ENCODE measurements at places on chromosomes 3 and 15. TPM values are rescaled to one million over a fixed set of nuclear protein-coding genes. Genes with fewer than 3 reads are reported as not detected.

DNA sequence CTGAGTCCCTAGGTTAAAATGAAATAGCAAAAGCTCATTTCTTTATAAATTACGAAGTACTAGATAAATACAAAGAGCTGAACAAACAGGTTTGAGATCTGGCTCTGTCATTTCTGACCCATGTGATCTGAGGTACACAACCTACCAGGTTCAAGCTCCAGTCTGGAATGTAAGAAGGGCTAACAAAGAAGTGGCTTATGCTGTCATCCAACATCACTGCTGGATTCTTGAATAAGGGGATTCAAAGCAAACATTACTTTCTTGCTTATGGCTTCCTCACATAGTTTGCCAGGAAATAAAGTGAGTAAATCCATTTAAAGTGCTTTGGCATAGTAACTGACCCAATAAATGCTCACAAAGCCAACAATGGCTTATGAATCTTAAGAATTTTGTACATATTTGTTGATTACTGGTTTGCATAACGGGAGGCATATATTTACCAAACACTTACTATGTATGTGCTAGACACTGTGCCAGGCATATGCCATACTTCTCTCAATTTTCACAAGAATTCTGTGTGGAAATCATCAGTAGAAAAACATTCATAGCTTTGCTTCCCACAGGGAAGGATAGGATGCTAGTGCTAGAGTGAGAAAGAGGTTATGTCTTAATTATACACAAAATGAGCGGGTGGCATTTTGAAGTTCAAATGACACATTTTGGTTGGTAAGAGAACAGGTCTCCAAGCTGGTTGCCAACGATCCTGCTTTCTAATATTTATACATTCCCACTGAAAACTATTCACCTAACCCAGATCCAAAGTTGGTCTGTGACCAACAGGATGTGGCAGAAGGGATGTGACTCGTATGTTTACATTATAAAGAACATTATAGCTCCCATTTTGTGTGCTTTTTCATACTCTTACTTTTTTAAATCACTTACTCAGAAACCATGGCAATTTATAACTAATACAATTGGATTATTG, 38.7 kb upstream of the CSPG5 start:
- DNase-seq: no peak

GRCh38 chr3:10534066-10534465, 28.7 kb upstream of the ATP2B2 start:
- DNase-seq: peak; percentile 15

- DNase-seq: no peak
Observed at GRCh38 chr15:51491941-51492340, 130.6 kb downstream of the DMXL2 start.

FGF12 gene
- 3.2 TPM for total RNA-seq

DNA sequence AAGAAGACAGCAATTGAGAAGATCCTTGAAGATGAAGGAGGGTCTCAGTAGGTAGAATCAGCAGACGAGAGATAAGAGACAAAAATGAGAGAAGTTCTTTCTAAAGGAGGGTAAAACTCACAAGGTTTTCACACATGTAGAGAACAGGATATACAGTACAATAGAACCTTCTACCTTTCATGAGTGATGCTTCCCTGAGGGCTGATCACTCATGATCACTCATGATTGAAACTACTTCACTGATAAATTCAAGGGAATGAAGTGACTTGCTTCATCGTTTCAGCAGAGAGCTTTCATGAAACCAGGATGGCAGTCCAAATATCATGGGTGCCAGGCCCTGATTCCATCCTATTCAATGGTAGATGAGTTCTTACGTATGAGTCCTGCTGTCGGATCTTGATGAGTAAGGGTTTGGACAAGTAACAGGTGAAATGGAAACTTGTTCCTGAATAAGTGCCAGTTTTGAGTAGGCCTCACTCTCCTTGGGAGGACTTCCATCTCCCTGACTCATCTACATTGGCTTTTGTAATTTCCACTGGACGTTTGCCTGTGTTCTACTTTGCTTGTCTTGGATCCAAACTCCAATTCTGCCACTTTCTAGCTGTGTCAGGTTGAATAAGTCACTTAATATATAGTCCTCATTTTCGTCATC, 9.6 kb upstream of the CLDN16 start:
- no peak for DNase-seq

GRCh38 chr15:99197856-99198255, 51.5 kb downstream of the TTC23 start:
- DNase-seq: no peak

DNA sequence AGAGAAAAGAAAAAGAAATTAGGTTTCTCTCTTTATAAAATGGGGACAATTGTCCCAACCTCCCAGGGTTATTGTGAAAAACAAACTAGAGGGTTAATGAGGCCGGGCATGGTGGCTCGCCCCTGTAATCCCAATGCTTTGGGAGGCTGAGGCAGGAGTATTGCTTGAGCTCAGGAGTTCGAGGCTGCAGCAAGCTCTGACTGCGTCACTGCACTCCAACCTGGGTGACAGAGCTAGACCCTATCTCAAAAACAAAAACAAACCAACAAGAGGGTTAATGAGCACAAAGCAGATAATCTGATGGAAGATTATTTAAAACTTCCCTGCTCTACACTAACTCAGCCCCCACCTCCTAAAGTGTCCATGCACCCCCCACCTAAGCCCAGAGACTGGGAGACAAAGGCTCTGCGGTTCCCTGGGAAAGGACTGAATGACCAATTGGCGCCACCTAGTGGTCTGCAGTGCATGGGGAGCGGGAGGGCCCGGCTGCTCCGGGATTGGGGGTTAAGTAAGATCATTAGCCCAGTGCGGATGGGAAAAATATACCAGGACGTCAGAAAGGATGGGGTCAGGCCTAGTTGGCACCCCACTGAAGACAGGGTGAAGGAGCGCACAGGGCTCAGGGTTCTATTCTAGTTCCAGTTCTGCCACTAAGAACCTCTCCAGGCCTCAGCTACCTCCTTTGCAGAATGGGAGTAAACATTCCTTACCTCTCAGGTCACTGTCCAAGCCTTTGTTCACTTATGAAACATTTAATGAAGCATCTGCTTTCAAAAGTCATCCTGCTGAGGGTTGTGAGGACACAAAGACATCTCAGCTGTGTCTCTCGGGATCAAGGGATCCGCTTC, 15.6 kb downstream of the PIF1 start:
- DNase-seq: peak; percentile 93

- DNase-seq: no peak
Observed at GRCh38 chr15:81516461-81516860, 142.4 kb upstream of the TMC3 start.

ADGRG7 gene
- total RNA-seq: not detected

- DNase-seq: no peak
Observed at GRCh38 chr15:92322566-92323355, 70.9 kb upstream of the ST8SIA2 start.

- DNase-seq: no peak
Observed at GRCh38 chr15:92914768-92915221, 14.7 kb downstream of the CHD2 start.

GRCh38 chr15:61185759-61186158, 43.3 kb downstream of the RORA start:
- DNase-seq: no peak

DNA sequence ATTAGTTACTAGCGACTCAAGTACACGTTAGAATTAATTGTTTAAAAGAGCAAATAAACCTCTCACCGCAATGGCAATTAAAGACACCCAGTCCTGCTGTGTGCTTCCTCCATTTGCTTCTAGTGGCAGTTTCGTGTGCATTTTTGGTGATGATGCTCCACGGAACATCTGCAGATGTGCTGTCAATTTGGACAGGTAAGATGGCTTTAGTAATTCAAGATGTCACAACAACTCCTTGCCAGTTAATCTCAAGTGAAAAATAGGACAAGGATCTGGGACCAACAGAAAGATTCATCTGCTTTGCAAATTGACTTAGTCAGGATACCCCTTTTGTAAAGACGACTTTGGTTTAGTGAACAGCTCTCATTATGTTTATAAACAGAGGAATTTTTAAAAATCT, 320.9 kb downstream of the GABRB3 start:
- DNase-seq: no peak

DNA sequence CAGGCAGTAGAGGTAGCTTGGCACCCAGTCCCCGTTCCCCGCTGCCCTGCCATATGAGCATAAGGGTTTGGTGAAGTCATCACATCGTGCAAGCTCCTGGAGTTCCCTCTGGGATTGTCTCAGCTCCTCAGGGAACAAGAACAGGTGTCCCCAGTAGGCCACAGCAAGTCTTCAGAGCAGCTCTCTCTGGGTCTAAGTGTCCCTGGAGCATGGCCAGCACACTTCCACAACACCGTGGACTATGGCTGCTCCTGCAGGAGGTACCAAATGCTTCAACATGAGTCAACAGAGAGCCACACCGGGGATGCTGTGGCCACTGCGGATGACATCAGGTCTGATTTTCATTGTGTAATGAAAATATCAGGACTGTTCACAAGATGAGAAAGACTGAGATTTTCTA, 23.1 kb downstream of the ABHD6 start:
- DNase-seq: no peak

DNA sequence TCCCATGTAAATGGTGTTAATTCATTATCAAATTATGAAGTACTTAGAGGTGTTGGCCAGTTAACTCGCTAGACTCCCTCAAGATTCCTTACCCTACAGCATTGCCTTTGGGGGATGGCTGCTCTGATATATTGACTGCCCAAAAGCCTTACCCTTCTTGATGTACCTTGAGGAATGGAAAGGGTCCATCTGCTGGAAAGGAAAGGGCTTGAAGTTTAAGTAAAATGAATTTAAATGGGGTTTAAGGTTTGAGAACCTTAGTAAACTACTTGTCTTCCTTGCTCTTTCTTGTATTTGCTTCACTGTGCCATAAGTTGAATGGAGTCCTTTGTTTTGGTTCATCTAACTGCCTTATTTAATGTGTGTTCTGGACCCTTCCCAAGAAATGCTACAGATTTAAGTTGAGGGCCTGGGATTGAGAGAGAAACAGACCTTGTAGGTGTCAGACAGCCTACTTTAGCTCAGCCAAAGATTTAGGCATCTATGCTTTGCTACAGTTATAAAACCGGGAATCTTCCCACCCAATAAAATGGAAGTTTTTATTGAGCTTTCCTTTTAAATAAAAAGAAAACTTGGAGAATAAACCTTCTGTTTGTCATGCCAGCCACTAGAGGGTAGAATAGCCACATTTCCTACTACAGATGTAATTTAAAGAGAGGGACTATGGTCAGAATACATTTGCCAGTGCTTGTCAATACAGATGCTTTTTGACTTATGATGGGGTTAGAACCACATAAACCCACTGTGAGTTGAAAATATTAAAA, 25.3 kb downstream of the CMSS1 start:
- no peak for DNase-seq

GRCh38 chr3:42176242-42177034, 85.3 kb downstream of the TRAK1 start:
- DNase-seq: no peak

DOCK3 gene
- total RNA-seq: 6.2 TPM

DNA sequence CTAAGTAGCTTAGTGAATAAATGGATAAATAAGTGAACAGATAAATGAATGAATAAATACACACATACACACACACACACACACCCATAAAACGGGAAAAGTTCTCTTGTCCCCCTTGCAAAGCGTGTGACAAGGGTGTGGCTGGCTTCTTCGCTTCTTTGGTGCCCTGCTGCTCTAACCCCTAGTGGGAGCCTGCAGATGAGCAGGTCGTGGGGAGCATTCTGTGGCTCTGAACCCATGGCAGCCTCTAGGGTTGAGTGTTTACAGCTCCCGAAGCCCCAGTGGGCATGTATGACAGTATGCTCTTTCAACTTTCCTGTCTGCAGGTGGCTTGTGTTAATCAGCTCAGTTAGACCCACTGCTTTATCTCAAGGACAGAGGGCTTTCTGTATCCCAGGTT, 582.3 kb downstream of the EDEM1 start:
- DNase-seq: no peak

GRCh38 chr3:136893848-136894443, 31.9 kb downstream of the NCK1 start:
- no peak for DNase-seq

GRCh38 chr15:39785841-39786240, 3.2 kb upstream of the FSIP1 start:
- no peak for DNase-seq

DNA sequence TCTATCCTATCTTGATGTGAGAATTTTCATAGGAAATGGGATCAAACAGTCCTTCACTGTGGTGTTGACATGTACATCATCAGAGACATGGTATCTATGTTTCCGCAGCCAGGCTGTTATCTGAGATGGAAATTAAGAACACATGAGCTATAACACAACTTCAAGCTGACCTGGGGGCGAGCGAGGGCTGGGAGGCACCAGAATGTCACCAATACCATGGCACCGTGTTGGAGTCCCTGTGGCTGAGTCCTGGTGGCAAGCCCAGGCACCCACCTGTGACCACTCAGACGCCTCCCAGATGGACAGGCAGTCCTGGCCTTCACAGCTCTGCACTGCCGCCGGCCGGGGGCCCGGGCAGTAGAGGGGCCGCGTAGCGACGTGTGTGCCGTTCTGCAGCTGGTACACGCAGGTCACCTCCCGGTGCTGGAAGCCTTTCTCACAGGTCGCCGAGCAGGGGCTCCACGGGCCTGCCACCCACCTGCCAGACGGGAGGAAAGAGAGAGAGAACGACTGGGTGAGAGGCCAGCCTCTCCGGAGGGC, 263.9 kb upstream of the LYSMD4 start:
- DNase-seq: peak; percentile 32

PPP4R2 gene
- total RNA-seq: 113 TPM

DNA sequence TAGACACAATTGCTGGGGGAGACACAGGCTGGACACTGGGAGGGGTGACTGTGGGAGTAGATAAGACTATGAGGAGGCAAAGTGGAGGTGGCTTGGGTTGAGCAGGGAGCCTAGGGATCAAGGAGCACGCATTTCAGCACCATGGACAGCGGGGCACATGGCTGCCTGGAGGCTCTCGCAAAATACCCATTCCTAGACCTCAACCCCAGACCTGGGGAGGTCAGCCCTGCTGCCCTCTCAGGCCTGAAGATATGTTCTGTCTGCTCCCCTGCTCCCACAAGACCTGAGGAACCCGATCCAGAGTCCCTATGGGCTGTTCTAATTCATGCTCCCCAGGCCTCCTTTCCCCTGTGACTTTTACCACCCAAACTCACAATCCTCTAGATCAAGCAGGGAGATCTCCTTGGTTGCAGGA, 16.0 kb upstream of the CPEB1 start:
- DNase-seq: peak; percentile 71

GRCh38 chr3:51706788-51707731, at the start of gene GRM2:
Gene GRM2, plus strand, starts transcription at chr3:51707068. Its CDS starts 1,916 bp downstream, at chr3:51708984.
- peak; percentile 84 for DNase-seq

GRCh38 chr3:52714335-52715302, 8.7 kb downstream of the SPCS1 start:
- DNase-seq: no peak

- DNase-seq: peak; percentile 80
Observed at GRCh38 chr3:193869221-193870201, 266.4 kb upstream of the HES1 start.

ATP2B2 gene
- 1.4 TPM for total RNA-seq

DNA sequence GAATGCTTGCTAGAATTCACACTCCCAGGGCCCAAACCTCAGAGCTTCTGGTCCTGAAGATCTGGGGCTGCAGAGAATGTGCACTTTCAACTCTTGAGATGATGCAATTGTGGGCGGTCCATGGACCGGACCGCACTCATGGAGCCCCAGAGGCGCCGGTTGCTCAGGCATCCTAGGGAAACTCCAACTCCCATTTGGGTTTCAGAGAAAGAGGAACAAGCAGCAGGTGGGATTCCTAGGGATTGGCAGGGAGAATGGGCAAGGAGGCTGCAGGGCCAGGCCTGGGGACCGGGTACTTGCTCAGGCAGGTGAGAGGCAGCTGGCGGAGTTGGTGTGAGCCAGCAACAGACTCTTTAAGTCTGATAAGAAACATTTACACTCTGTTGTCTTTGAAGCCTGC, 3.5 kb downstream of the NOX5 start:
- DNase-seq: no peak
